NCI-H446 treated with DMSO at 0.1 percent for 48 hours (cell line): ENCODE measurements at places on chromosomes 6 and 20.

- no peak for DNase-seq
Measured at GRCh38 chr6:73157870-73158269, 67.4 kb downstream of the KHDC1L start.

DNA sequence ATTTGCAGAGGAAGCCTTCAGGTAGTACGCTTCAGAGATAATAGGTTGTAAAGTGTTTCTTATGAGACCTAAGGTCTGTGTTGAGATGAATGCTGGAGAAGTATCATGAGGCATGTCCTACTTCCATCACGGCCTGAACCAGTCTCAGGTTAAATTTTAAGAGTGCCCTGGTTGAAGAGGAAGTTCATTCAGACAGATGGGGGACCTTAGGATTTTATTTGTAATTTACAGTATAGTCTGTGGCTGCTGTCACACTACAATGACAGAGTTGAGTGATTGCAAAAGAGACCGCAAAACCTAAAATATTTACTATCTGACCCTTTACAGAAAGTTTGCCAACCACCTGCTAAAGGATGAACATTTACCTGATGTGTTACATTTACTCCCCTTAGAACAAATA is 70.9 kb downstream of the UST start:
- DNase-seq, result no peak

GRCh38 chr6:2805031-2805430 is 36.6 kb downstream of the SERPINB1 start:
- no peak for DNase-seq

DNA sequence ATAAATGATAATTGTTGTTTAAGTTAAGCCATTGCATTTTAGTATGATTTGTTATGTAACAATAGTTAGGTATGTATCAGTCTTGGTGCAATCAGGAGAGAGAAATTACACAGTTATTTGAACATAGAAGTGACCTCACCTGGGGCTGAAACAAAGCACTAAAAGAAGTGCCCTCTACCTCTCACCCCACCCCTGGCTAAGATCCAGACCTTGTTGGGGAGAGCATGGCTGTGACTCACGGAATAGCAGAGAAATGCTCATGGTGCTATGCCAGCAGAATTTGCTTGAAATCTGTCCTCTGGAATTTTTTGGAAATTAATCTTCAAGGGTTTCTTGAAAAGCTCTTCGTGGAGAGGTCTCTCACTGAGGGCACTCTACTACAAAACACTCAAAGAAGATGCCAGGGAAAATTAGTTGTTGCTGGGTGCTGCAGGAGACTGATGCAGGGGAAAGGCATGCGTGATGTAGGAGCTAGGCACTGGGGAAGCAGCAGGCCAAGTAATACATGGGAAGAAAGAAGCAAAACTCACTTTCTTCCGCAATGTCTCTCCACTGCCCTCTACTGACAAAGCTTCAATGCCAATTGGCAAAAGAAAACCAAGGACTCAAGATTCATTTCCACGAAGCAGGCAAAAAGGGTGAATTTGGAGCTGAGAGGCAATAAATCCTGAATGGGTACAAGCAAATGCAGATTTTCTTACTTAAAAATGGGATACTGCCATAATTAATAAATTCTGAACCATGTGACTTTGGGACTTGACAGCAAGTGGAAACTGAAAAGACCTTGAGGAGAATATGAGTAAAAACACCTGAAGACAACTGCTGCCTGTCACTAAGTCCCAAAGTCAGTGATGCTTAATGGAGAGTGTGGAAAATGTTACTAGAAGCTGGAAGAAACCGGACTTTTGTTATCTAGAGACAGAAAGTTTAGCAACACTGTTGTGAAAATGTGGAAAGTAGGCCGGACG is 136.3 kb upstream of the ZNF184 start:
- no peak for DNase-seq

- DNase-seq, result peak; percentile 8
Measured at GRCh38 chr20:63577317-63577894, 3.4 kb upstream of the HELZ2 start.

- no peak for DNase-seq
Measured at GRCh38 chr20:14673164-14673563, 335.8 kb upstream of the FLRT3 start.

DNA sequence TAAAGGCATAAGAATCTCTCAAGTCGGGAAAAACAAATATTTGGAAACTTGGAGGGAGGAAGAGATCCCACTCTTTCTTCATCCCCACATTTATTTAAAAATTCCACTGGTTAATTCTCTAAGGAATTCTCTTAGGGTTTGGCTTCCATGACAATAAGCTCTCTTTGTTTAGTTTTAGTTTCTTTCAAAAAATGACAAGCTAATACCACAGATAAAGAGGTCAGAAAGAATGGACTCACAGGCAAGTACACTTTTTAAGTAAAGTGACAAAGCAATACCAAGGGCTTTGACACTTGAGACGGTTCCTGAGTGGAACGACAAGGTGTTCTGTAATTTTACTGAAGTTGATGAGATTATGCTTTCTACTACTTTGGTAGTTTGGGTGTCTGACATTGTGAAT is 872.1 kb downstream of the PHF3 start:
- no peak for DNase-seq

DNA sequence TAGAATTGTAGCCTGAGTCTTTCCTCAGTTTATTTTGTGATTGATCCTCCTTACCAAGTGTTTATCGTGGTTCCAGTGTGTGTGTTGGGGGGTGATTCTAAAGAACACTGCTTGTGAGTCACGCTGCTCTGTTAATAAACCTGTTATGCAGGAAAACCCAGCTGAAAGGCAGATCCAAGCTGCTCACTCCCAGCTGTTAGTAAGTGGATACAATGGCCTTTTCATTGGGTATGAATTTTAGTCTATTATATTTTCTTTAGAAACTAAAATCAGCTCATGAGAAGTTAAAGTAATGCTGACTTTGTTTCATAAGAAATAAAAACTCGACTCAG is 12.2 kb upstream of the DSTN start:
- peak; percentile 50 for DNase-seq

GRCh38 chr6:170018422-170018935 is 267.1 kb downstream of the ERMARD start:
- no peak for DNase-seq

DNA sequence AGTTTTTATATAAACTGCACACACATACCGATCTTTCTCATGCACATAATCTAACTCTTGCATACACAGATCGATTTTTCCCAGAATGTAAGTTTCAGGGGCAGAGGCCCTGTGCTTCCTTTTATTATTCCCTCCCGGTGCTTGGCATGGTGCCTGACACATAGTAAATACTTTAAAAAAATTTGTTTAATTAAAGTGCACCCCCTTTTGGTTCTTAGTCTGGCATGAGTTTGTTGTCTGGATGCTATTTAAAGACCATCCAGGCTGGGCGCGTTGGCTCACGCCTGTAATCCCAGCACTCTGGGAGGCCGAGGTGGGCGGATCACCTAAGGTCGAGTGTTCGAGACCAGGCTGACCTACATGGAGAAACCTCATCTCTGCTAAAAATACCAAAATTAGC is 5.4 kb upstream of the DEK start:
- DNase-seq, result no peak

GRCh38 chr6:83068616-83069015 is 1.1 kb downstream of the DOP1A start:
- DNase-seq, result no peak

DNA sequence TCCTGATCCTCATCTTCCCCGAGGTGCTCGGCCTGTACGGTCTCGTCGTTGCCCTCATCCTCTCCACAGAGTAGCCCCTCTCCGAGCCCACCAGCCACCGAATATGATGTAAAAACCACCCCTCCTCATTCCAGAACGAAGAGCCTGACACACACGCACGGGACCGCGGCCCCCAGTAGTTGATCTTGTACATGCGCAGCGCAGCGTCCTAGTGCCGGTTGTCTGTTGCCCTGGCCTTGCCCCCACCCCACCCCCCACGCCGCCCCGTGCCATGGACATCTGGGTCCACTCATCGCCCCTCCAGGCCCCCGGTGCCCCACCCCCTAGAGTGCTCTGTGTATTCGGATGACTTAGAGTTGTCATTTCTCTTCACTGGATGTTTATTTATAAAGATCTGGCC is 5.2 kb upstream of the PRPH2 start:
- no peak for DNase-seq

DNA sequence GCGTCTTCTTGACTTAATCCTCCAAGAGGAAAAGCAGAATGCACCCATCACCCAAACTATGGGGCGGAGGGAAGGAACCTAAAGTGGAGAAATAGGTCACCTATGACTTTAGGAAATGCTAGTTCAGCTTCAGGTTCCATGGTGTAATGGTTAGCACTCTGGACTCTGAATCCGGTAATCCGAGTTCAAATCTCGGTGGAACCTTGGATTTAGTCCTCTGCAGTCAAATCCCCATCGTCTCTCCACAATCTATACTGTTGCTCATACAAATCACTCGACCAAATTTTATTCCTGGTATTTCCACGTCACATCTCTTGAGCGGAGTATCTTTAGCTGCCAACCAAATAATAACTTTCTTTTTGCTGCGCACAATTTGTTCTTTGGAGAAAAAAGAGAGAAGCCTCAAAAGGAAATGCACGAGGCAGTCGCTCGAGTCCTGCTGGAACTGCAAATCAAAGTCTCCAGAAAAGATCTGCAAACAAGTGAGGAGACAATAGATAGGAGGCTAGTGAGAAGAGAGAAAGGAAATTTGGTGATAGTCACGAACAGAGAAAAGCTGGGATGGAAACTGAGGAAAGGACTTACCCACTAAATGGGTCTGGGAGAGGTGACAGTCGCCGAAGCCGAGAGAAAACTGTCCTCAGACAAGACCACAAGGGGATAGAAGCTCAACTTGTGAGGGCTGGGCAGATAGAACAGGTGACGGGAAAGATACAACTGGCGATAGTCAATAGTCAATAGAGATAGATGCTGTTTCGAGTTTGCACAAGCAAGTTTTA is 16.6 kb downstream of the POM121L2 start:
- peak; percentile 39 for DNase-seq

DNA sequence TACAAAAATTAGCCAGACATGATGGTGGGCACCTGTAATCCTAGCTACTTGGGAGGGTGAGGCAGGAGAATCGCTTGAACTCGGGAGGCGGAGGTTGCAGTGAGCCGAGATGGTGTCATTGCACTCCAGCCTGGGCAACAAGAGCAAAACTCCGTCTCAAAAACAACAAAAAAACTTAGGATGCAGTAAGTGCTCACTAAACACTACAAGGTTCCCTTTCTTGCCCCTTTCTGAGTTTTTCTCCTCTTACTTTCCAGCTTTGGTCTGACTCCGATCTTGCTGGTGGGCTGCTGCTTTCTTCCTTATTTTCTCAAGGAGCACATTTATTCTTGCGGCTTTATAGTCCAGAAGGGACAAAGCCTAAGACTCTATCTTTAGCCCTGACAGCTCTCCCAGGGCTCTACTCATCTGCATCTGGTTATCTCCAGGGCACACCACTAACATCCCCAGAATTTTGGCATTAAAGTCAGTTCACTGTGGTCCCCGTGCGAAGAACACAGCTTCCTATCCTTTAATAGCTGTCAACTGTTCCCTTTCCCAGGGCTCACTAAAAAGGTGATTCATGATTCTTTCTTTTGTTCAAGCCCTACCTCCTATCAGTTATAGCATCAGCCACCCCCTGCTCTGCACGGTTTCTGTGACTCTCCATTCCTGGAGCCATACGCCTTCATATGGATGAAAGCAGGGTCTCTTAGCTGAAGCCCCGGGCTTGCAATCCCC is 17.1 kb upstream of the RPN2 start:
- no peak for DNase-seq

DNA sequence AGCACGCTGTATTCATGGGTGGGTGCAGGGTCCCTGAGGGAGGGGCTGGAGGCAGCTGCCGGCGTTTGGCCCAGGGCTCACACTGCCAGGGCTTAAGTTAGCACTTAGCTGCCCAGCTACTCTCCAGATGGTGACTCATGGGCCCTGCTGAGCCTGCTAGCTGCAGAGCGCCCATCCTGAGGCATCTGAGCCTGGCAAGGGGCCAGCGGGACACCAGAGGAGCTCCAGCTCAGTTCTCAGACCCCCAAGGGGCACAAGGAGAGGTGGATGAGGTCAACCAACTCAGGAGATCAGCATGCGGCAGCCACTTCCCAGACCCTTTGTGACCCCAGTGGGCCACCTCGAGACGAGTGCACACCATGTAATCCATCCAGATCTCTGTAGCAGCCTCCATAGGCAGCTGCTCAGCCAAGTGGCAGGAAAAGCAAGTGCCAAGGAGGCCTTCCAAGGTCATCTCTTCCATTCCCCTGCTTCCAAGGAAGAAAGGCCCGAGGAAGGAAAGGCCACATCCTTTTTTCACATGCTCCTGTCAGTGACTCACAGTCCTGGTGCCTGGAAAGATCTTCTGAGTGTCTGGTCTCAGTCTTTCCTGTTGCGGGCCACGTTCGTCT is 35.3 kb downstream of the FOXP4 start:
- DNase-seq, result peak; percentile 67

GRCh38 chr20:34437330-34437986 is 74.4 kb downstream of the ITCH start:
- DNase-seq, result no peak

GRCh38 chr6:41577356-41578216 is 31.4 kb downstream of the FOXP4 start:
- DNase-seq, result no peak

GRCh38 chr6:32947552-32948465 is 5.1 kb downstream of the HLA-DMA start:
- no peak for DNase-seq

- DNase-seq, result no peak
Measured at GRCh38 chr6:33316603-33317418, 733 bp downstream of the ZBTB22 start.

DNA sequence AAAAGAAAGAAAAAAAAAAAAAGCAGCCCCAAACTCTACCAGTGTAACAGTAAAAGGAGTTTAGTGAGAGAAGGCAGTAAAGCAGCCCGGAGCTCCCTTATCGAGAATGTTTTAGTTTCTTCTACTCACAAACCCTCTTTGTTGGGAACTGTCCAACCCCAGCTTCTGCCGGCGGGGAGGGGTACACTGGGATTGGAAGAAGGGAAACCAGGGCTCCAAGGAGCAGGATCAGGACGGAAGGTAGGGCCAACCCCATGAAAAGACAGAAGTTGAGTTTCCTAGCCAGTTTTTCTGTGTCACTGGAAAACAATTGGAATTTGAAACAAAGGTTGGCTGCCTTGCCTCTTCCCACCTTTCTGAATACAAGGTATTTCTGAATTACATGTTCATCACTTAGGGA is 66.0 kb downstream of the KIZ start:
- DNase-seq, result no peak

DNA sequence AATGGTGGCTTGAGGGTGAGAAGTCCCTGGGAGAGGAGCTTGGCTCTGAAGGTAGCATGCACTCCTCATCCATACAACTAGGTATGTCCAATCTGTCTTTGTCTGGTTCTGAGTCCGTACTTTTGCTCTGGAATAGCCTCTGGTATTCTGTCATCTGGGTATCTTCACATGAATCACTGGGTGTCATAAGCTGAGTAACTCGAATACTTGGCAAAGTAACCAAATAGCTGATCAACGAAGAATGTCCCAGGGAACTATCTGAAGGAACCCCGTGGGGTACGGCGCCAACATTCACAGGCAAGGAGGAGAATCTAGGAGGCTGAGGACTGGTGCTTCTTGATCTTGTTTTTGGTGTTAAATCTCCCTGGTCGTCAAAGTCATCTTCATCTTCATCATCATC is 184.8 kb downstream of the HIVEP2 start:
- DNase-seq, result no peak

DNA sequence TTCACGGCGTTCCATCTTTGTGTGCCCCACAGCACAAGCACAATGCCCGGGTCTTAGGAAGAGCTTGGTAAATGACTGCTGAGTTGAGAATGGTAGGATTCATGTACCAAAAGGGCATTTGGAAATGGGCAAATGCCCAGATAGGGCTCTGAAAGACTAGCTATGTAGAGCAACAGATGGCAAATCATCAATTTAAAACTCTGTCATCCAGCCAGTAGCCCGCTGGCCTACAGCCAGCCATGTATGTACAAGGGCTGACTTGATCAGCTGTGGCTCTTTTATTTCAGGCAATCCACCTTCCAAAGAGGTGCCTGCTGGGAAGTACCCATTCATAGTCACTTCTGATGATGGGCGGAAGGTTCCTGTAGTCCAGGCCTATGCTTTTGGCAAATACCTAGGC is 35.1 kb downstream of the NT5E start:
- peak; percentile 61 for DNase-seq
